Activated T-cell treated with anti-CD3 and anti-CD28 coated beads, Interleukin-2, amount 50 U/mL, for 24 hours (primary cell): ENCODE measurements at places on chromosomes 4 and X.

- no peak for DNase-seq
Measured at GRCh38 chrX:150849486-150849885, 49.0 kb downstream of the CD99L2 start.

DNA sequence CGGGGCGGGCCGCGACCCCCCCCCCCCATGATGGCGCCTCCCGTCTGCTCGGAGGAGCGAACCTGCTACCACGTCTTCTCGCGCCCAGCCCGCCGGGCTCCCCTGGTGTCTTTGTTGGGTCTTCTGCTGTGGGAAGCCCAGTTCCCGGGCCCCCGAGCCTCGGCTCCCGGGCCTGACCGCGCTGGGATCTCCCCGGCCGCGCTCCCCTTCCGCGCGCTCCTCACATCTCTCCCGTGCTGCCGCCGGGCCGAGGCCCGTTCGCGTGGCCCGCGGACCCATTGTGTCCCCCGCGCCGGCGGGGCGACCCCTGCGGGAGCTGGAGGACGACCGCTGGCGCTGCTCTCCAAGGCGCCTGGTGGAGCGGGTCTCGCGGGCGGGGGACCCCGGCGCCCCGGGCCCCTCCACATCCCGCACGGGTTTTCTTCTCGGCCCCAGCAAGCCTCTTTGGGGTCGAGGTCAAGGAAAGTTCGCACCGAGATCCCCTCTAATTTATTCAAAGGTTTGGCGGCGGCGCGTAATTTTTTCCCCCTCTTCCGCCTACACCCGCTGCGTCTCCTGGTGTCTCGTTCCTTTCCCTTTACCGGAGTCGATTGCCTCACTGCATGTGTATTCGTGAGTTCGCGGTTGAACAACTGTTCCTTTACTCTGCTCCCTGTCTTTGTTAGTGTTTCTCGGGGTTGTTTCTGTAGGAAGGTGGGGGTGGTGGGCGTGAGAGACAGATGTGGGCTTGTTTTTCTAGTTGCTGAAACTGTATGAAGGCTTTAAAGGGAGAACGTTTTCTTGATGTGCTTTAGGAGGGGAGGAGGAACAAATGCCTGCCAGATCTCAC is 770 bp downstream of the SMAD1 start:
- peak; percentile 84 for DNase-seq

DNA sequence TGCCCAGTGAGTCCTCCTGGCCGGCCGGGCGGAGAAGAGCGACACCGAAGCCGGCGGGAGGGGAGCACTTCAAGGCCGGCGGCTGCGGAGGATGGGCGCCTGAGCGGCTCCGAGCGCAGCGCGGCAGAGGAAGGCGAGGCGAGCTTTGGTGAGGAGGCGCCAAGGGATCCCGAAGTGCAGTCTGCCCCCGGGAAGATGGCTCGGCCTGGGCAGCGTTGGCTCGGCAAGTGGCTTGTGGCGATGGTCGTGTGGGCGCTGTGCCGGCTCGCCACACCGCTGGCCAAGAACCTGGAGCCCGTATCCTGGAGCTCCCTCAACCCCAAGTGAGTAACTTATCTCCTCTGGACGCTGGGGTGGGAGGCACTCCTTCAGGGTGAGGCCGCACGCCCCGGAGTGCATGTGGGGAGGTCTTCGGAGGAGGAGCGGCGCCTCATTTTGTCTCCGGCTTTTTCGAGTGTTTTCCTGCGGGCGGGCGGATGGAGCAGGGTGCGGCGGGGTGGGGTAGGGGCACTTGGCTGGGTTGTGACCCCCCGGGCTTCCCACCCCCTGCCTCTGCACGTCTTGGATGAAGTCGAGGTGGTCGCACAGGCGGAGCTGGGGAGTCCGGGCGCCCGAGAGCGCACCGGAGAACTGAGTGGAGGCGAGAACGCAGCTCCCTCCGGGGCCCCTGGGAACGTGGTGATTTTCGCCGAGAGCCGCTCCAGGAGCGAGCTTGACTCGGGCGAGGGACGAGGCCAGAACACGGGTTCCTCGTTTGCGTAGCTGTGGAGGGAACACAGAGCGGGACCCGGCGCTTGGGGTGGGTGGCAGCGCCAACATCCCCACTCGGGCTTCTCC is 979 bp downstream of the EFNB1 start:
- peak; percentile 40 for DNase-seq

DNA sequence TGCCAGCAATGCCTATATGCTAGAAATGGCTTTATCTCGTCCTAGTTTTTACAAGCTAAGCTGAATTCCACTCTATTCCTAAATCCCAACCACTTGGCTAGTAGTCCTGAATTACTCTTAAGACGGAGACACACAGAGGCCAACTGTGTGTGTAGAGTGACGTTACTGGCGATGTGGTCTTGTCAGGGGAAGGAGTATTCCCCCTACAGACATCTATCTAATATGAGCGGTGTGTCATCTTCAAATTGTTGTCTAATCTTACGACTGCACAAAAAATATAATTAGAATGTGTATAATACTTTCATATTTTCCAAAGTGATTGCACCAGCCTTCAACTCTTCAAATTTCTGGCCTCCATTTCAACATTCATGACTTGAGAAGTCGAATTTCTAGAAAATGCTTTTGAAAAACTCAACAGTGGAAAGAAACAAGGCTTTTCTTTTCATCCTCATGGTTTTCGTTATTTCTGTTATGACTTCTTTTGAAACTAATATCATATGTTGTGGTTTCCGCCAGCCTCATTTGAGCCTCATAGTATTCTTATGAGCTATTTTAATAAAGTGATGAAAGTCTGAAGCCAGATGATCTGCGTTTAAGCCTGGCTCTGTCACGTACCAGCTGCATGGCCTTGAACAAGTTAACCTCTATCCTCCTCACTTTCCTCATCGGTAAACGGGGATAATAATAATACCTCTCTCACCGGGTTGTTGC is 132.3 kb downstream of the SOWAHB start:
- DNase-seq: no peak

- peak; percentile 53 for DNase-seq
Measured at GRCh38 chrX:48083212-48083611, 11.8 kb upstream of the ZNF630 start.

GRCh38 chrX:497186-498014 is 110.7 kb upstream of the PPP2R3B start:
- DNase-seq: no peak

GRCh38 chr4:92307866-92308265 is 4.1 kb downstream of the GRID2 start:
- no peak for DNase-seq

DNA sequence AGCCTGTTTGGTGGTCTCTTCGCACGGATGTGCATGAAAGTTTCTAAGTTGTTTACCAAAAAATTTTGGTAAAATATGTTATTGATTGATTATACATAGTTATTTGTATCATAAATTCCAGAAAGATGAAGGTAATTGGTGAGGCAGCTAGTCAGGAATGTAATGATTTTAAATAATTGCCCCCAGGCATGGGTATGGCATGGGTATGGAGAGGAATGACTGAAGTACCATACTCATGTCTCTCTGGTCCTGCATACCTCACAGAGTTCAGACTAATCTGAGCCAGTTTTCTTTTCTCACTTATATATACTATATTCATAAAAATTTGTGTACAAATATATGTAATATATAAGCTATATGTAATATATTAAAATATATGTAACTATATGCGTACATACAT is 329.0 kb upstream of the TECRL start:
- no peak for DNase-seq

DNA sequence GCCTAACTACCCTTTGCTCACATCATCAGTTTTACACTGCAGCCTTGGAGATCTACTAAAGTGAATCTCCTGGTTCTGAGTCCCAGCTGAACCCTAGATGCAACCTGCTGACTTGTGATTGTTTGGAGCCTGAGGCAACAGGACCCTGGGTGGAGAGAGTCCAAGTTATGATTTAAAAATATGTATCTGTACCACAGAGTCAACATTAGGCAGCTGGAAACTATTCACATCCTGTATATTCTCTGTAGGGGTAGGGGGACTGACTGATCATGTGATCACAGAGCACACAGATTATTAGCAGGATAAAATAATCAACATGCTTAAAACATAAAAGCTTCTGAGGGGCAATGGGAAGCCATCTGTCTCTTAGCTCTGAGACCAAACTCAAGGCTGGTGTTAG is 52.1 kb downstream of the CT47B1 start:
- DNase-seq: no peak

DNA sequence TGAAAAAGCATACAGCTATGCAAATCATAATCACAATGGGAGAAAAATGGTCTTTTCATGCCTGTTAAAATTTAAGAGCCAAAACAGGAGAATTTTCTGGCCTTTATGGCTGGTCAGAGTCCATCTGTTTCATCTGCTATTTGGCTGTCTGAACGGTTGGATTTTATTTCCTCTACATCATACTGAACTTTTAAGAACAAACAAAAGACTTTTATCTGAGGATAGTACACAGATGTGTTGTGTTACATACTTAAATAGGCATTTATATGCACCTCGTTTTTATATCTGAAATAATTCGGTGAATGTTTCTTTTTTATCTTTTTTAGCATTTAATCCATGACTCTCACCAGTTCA is 18.0 kb upstream of the WWC2 start:
- DNase-seq: no peak

DNA sequence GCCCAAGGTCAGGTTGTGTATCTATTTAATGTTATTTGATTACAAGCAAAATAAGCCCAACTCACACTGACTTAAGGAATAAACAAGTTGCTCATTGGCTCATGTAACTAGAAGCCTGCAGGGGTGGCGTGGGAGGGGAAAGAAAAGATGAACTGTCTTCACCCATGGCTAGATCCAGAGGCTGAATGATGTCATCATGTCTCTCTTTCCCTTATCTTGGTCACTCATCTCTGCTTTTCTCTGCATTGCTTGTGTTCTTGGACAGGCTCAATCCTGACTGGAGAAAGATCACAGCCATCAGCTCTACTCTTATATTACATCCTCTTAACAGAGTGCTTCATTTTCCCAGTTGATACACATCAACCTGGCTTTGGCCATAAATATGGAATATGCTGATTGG is 290.0 kb upstream of the DIAPH2 start:
- DNase-seq: no peak

DNA sequence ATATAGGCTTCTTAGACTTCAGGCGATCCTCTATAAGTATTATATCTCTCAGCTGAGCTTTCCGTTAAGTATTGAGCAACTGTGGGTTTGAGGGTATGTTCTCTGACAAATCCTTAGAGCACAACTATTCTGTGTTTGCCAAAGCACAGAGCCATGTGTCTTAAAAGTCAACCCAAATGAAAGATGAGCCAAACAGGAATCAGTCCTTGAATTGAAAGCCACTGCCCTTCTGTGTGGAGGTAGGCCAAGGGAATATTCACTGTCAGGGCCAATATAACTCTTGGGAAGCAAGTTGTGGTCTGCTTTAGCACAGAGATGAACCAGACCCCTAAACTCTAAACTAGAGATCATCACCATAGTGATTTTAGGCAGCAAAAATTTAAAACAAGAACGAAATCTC is 164.0 kb downstream of the STAG2 start:
- DNase-seq: no peak

- no peak for DNase-seq
Measured at GRCh38 chrX:124737771-124738170, 391.4 kb downstream of the SH2D1A start.

GRCh38 chr4:125719987-125720386 is 405.2 kb downstream of the FAT4 start:
- DNase-seq: no peak

GRCh38 chrX:23826653-23827052 is 43.7 kb downstream of the SAT1 start:
- no peak for DNase-seq

GRCh38 chr4:120667102-120667501 is 255.4 kb downstream of the PRDM5 start:
- no peak for DNase-seq

DNA sequence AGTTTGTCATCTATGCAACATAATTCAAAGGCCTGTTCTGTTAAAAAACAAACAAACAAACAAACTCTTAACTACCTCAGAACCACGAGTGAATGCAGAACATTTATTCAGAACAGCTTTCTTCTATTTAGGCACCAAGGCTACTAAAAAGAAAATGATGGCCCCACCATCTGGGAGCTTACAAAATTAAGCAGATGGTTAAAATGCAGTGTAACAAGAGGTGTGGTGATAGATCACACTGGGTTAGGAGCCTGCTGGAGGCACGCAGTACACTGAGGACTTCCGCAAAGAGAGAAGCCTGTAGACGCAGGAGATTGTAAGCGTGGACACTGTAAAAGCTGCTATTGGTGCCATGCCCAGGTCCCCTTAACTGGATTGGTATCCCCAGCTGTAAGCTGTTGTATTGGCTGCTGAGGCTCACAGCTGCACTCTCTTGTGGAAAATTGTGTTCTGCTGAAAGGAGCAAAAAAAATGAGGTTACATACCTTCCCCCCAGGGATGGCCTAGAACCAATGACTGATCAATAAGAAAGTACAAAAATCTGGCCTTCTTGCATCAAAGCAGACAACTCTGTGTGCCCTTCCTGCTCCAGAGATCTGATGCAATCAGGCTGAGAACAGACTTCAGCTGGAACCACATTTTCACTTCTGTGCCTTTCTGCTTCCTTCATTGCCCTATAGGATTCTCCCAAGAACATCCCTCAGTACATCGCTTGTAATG is 60.0 kb downstream of the SHROOM3 start:
- no peak for DNase-seq

- DNase-seq: no peak
Measured at GRCh38 chrX:3374108-3374800, 27.8 kb upstream of the MXRA5 start.
